ENCODE measurements at places on chromosomes 2 and 18. TPM values are rescaled to one million over a fixed set of nuclear protein-coding genes. Genes with fewer than 3 reads are reported as not detected.

DNA sequence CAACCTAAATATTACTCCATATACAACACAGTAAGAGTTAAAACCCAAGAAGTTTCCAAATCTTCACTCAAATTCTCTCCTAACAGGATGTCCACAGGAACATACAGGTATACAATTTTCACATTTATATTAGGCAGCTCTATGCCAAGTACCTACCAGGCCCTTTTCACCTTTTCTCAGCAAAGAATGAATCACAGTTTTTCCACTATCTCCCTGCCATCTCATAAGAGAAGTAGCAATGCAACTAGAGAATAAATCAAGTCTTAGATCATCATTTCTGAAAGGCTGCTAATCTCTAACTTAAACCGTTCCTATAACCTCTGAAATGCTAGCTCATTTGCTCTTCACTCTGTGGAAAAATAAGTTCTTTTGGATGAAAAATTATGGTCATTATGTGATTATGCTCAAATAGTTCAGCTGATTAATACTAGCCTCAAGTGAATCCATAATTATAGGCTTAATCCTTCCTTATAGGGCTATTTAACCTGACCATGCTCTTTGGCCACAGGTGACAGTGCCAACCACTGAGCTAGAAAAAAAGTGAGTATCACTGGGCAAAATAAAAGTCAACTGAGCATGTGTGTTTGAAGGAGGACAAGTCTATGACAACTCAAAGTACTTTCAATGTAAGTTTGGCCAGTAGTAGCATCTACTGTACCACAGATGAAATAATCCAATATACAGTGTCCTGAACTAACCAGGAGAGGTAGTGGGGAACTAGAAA is 79.7 kb downstream of the COBLL1 start:
- no peak for DNase-seq

- DNase-seq, result no peak
Observed at GRCh38 chr18:48065601-48065995, 135.1 kb upstream of the SMAD2 start.

DNA sequence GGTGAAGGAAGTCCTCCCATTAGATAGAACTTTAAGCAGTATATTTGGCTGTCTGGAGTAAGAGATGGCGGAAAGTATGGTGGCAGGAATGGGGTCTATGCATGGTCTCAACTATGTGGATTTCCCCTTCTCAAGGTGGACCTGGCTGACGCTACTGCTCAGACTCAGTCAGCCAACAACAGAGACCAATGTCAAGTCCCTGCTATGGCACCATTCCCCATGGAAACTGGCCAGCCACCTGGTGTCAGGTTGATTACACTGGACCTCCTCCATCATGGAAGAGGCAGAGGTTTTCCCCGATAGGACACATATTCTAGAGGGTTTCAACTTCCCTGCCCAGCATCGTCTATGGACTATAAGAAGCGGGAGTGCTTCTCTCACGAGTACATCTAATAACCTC is 8.6 kb upstream of the FAHD2A start:
- no peak for DNase-seq

DNA sequence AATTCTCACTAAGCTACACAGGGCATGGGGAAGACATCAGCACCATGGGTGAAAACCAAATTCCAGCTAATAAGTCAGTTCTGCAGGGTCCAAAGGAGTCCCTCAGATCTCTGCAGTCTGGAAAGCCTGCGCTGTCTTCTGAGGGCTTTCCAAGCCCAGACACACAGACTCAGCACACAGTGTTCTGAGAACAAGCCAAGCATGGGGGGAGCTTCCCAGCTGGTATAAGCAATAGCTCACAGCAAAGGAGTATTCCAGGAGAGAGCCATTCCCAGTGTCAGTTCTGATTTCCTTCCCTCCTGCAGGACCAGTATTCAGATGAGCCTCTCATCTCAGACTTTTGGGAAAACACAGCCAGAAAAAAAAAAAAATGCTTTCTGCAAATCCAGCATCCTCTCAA is 370.8 kb downstream of the TNS1 start:
- no peak for DNase-seq

- no peak for DNase-seq
Observed at GRCh38 chr2:25306777-25307368, 34.9 kb downstream of the DNMT3A start.

GRCh38 chr2:11393711-11394236 is 49.3 kb upstream of the ROCK2 start:
- DNase-seq, result no peak

DNA sequence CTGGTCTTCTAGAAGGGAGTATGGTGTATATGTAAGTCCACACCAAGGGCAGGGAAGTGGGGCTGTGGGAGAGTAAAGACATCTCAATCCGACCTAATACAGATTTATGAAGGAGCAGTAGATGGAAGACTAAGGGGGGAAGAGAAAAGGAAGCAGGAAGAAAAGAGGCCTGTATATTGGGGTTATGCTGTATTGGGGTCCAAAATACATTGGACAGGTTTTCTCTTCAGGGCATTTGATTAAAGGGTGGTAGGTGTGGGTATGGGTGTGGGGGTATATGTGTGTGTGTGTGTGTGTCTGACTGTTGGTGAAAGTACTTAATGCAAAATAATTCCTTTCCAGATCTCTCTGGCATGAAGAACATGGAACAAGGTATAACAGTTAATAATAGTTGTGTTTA is 33.6 kb upstream of the SCYGR2 start:
- DNase-seq, result no peak

DNA sequence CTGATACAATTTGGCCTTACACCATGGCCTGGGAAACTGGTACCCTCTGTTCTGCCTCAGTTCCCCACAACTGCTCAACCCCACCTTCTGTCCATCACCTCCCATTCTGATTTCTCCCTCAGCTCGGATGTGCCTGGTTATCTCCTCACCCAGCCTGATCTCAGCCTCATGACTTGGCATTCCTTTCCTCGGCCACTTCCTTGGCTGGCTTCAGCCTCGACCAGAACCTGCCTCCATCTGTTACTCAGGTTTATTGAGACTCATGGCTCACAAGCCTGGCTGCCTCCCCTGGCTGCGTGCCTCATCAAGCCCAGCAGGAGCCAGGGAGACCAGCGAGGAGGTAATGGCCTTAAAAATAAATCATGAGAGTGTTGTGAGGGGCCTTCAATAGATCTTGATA is 356.2 kb upstream of the SPRED2 start:
- DNase-seq, result no peak

DNA sequence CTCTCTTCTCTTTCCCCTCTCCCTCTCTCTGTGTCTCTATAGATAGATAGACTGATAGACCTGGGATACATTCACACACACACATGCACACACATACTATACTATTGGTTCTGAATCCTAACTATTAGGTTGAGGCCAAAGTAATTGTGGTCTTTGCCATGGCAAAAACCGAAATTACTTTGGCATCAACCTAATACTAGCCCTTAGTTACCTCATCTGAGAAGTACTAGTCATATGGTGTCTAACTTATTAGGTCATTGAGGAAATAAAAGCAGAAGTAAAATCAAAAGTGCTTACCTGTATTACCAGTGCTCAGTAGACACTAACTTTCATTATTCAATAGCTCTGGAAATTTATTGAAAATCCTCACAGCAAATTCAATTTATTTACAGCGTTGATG is 451.5 kb downstream of the EPHA4 start:
- DNase-seq, result no peak

DNA sequence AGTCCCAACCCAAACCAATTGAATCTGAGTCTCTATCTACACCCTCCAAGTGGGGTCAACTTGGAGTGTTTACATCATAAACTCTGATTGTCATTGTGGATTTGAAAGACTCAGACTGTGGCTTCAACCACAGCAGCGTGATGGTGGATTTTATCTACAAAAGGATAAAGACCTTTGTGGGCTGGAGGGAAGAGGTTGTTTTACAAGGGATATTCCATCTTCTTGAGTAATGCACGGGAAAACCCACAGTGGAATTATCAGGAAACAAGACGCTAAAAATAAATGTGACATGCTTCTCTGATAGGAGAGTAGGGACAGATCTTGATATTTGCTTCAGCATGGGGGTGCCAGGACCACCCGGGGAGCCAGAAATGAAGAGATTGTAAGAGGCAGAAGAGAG is 93.5 kb downstream of the LPIN1 start:
- no peak for DNase-seq

DNA sequence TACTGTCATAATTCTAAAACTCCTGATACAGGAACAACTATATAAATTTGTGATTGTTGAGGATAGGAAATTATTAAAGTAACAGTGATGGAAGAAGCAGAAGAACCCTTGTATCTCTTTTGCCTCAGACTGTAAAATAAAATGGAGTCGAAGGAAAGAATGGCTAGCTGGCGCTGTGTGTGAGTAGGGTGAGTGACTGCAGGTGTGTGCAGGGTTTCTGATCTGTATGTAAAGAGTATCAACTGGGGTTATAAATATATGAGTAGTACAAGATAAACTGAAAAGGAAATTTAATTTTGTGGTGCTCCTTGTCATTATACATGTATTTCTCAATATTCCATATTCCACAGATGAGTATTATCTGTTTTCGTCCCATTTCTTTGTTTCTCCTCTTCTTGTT is 15.2 kb downstream of the POLI start:
- no peak for DNase-seq

GRCh38 chr2:202109737-202110184 is 36.7 kb downstream of the KIAA2012 start:
- DNase-seq, result peak; percentile 63

Gene PAX8
- total RNA-seq, result 0.16 TPM

Gene CNGA3
- not detected for total RNA-seq

Gene CTNNA2
- 11.3 TPM for total RNA-seq

Gene SERPINB11
- not detected for total RNA-seq

Gene DSG1
- total RNA-seq, result not detected

Gene GMPPA
- 33.8 TPM for total RNA-seq

Gene ABHD3
- total RNA-seq, result 16.2 TPM

Gene MERTK
- 8.7 TPM for total RNA-seq
